ENCODE measurements at places on chromosomes 11 and 22.

- DNase-seq, result no peak
These were observed 21.5 kb upstream of the ETS1 start for GRCh38 chr11:128608746-128609407.

DNA sequence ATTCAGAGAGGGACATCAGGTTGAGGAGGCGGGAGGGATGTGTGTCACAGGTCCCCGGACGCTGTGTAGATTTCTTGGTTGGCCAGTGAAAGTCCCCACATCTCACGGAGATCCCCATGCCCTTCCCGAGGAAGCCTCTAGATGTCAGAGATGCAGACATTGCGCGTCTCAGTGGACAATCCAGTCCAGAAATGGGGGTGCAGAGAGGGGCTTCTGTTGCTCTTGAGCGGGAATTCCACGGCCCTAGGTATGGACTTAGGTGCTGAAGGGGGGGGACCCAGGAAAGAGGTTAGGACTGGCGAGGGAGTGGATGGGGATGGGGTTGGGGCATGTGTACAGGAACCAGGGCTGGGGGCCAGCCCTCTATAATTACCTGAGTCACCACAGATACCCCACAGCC lies 7.0 kb downstream of the THY1 start:
- no peak for DNase-seq

GRCh38 chr11:1043563-1044096 lies 7.1 kb upstream of the MUC6 start:
- DNase-seq, result no peak

GRCh38 chr11:128965485-128965884 lies 22.8 kb upstream of the TP53AIP1 start:
- no peak for DNase-seq

DNA sequence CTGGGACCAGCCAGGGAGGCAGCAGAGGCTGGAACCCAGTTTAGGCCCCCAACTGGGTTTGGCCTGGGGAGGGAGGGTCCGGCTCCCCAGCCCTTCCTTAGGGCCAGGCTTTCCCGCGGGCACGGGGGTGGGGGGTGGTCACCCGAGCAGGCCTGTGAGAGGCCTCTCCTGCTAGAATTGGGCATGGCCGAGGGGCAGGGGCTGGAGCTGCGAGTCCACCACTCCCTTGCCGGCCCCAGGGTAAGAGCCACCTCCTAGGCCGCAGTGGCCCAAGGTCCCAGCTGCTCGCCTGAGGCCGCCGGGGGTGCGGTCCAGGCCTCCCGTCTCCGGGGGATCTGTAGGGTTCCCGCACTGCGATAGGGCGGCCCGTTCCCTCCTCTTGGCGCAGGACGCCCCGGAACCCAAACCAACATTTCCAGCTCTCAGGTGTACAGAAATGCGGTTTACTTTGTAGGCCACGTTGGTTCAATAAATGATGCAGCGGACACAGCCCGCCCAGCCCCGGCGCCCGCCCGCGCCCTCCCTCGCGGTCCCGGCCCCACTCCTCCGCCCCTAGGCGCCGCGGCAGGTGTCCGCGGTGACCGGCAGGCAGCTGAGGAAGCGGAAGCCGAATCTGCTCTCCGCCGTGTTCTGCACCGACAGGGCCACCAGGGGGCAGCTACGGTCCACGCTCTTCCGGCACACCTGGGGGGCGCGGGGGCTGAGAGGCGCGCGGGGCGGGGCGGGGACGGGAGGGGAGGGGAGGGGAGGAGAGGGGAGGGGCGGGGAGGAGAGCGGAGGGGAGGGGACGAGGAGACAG lies 5.9 kb downstream of the LMNTD2 start:
- DNase-seq, result peak; percentile 73

Measured in CD4-positive, alpha-beta T cell treated with Interleukin-4 for 4 hours (primary cell).